Esophagus squamous epithelium (tissue), 5 donors: ENCODE measurements at places on chromosomes 7 and 10.

GRCh38 chr10:132626019-132626760 is 88.6 kb downstream of the INPP5A start:
- no peak for DNase-seq

DNA sequence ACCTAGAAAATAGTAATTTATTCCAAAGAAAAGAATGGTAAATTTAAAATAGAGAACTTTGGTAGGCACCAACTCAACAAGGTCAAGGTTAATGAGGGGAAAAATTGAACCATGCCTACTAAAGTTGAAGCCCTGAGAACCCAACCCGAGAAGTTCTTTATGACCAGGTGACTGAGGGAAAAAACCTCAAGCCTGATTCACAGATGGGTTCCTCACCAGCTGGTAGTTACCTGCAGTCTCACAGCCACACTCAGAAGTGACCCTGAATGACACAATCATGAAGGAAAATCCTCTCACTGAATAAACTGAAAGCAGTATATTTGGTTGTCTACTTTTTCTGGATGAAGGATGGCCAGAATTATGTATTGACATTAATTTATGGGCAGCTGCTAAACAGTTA is 7.0 kb downstream of the C10orf67 start:
- DNase-seq = no peak

- no peak for DNase-seq
Measured at GRCh38 chr7:7203813-7204575, 21.6 kb downstream of the C1GALT1 start.

- DNase-seq = no peak
Measured at GRCh38 chr7:8204339-8205030, 57.5 kb downstream of the ICA1 start.

GRCh38 chr7:38069052-38069451 is 109.0 kb upstream of the STARD3NL start:
- no peak for DNase-seq

- no peak for DNase-seq
Measured at GRCh38 chr10:24907956-24908355, 44.5 kb downstream of the PRTFDC1 start.

DNA sequence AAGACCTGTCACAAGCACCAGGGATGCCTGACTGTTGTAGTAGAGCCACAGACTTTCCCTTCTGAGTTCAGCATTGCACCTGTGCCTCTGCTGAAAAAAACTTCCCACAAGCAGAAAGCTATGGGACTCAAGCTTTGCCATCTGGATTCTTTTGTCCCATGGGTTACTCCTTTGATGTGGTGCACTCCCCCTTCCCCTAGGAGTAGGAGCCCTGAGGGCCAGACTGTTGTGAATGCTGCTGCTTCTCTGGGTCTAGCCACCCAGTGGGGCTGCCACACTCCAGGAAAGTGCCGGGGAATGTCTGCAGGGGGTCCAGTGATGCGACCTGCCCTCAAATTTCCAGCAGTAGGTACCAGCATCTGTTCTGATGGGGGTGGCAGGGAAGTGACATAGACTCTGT is 11.7 kb downstream of the CASP7 start:
- no peak for DNase-seq

GRCh38 chr10:78166261-78166660 is 132.6 kb downstream of the RPS24 start:
- no peak for DNase-seq

DNA sequence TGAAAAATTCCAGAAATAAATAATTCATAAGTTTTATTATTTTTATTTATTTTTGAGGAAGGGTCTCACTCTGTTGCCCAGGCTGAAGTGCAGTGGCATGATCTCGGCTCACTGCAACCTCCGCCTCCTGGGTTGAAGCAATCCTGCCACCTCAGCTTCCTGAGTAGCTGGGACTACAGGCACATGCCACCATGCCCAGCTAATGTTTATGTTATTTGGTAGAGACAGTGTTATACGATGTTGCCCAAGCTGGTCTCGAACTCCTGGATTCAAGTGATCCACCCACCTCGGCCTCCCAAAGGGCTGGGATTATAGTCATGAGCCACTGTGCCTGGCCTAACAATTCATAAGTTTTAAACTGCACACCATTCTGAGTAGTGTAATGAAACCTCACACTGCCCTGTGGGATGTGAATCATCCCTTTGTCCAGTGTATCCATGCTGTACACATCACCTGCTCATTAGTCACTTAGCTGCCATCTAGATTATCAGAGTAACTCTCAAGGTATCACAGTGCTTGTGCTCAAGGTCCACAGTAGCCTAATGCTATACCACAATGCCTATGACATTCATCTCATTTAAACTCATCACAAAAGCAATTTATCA is 17.9 kb downstream of the RTKN2 start:
- no peak for DNase-seq
